HEK293T (cell line): ENCODE measurements at places on chromosomes 4 and X.

DNA sequence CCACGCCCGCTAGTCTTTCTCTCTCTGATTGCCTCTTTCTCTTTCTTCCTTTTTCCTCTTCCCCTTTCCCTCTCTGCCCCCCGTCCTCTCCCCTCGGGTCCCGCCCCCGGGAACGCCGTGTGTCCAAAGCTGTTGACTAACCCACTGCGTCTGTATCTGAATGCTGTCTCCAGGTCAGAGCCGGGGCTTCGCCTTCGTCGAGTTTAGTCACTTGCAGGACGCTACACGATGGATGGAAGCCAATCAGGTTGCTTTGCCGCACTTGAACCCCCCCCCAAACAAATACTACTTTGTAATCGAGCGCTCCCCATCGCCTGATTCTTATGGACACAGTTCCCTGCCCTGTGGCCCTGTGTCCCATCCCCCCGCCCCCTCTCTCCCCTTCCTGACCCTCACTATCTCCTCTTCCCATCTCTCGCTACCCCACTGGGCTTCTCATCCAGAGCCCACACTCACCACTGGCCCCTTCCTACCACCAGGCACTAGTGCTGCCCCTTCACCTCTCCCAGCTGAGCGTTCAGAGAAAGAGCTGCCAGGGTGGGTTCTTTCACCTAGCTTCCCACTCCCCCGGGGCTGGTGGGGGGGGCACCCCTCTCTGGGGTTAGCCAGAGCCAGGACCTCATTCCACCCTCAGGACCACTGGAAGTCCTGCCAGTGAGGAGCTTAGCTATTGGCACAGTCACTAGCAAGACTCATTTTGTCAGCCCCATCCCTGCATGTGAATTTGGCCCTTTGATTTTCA lies 18.6 kb upstream of the UBA1 start:
- no peak for DNase-seq

GRCh38 chrX:250965-251364 lies 30.2 kb upstream of the PLCXD1 start:
- no peak for DNase-seq

- DNase-seq, result no peak
Observed at GRCh38 chr4:99817309-99817890, 773 bp downstream of the DAPP1 start.

DNA sequence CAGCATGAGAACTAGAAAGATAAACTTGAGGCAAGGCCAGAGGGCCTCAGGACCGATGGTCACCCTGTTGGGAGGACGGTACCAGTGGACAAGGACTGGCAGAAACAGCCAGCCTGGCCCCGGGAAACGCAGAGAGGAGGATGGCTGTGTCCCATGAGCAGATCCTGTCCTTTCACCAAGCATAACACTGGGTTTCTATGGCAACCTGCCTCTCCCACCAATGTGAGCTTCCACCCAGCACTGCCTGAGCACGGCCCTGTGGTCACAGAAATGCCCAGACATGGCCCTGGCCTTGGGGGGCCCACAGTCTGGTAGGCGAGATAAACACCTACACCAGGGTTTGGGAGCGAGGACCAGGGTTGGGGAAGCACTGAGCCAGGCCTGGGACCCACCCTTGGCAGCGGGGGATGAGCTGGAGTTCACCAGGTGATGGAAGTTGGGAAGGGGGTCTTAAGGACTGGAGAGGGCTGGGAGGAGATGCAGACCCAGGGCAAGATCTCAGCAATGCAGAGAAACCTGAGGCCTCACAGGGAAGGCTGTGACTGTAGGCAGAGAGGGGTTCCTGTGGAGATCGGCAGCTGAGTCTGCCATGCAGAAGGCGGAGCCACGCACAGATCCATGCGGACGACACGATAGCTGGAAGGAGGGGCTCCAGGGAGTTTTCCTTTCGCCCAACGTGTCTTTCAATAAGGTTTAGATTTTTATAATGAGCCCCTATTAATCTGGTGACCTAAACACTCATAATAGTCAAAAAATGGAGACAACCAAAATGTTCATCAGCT lies 32.7 kb upstream of the CRMP1 start:
- DNase-seq, result no peak

DNA sequence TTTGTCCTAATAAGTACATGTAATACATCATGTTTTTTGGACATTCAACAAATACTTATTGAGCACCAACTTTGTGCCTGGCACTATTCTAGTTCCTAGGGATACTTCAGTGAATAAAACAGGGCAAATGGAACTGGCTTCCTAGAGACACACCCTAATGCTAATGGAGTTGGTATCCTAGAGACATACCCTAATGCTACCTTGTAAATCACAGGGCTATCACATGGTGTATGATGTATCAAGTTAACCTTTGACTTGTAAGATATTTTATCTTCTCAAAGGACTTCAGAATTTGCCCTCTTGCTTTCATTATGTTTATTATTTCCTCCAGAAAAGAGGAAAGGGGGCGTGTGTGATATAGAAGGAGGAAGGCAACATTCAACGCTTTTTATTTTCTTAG lies 10.1 kb downstream of the GK start:
- DNase-seq, result no peak
